ENCODE measurements at places on chromosomes 3 and 15. TPM values are rescaled to one million over a fixed set of nuclear protein-coding genes. Genes with fewer than 3 reads are reported as not detected.

DNA sequence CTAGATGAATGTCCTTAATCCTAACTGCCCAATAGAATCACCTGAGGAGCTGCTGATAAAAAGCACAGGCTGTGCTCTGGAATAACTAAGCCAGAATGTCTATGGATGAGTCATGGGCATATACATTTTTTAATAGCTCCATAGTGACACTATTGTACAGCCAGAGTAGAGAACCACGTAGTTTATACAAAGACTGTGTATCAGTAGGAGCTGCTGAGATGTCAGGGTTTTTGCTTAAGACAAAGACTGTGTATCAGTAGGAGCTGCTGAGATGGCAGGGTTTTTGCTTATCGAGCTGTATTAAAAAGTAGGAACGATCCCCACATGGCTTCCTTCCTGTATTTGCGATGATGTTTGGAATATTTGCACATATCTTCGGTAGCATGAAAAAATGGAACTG lies 137.4 kb downstream of the SV2B start:
- H3K27ac ChIP-seq = no peak overlapping the region
- H3K4me1 ChIP-seq = peaks cover 10% of the 10 kb centered on the region
- H3K4me3 ChIP-seq = no peak overlapping the region
- no peaks in the 10 kb centered on the region for H3K36me3 ChIP-seq
- peaks cover 45% of the 10 kb centered on the region for H3K27me3 ChIP-seq

LHFPL4 gene
- 0.84 TPM for total RNA-seq

DNA sequence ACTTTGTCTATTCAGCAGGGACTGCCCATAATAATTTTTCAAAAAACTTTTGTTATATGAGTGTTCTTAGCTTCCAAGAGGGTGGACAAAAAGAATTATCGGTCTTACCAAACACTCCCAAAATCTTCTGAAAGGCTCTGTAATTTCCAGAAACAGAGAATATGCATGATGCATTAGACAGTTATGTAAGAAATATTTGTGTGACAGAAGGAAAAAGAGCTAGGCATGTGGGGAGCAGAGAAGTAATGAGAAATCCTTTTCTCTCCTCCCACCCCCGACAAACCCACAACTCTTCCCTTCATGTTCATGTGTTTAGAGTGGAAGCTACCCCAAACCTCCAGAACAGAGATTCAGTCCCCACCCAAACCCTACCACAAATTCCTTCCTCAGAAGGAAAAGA lies 86.8 kb downstream of the MYO5A start:
- DNase-seq = no peak
- H3K27me3 ChIP-seq = no peaks in the 10 kb centered on the region
- H3K4me1 ChIP-seq = peaks cover 7% of the 10 kb centered on the region
- no peak overlapping the region for H3K4me3 ChIP-seq
- no peak overlapping the region for H3K27ac ChIP-seq

DNA sequence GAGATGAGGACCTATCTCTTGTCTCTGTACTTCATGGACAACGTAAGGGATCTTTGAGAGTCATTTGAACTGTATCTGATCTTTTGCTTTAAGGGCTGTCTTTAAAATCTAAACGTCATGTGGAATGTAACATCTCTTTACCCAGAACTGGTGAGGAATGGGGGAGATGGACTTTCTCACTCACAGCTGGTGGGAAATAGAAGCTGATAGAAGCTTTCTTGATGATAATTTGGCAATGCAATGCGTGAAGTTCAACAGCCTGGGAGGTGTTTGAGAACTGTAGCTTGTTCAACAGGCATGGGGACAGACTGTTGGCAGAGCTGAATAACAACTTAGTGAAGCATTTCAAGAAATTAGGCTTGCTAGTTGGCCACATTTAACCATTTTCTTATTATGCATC lies 21.5 kb upstream of the RORA start:
- H3K4me1 ChIP-seq = no peaks in the 10 kb centered on the region
- H3K27ac ChIP-seq = no peak overlapping the region
- peaks cover 25% of the 10 kb centered on the region for H3K27me3 ChIP-seq
- H3K36me3 ChIP-seq = no peaks in the 10 kb centered on the region
- no peak overlapping the region for H3K4me3 ChIP-seq

LCMT2 gene
- total RNA-seq = 18.8 TPM

GRCh38 chr3:173403376-173403775 lies 5.8 kb downstream of the NLGN1 start:
- no peak overlapping the region for H3K27ac ChIP-seq
- H3K4me3 ChIP-seq = no peak overlapping the region
- peaks cover 42% of the 10 kb centered on the region for H3K4me1 ChIP-seq
- H3K27me3 ChIP-seq = no peaks in the 10 kb centered on the region
- H3K36me3 ChIP-seq = no peaks in the 10 kb centered on the region
- DNase-seq = no peak

Measured in neural crest cell (in vitro differentiated cells).